Dermis blood vessel endothelial cell (primary cell): ENCODE measurements at places on chromosomes 4 and X. TPM values are rescaled to one million over a fixed set of nuclear protein-coding genes. Genes with fewer than 3 reads are reported as not detected.
A peak's percentile ranks its signal among the peaks of the same experiment; 100 is the strongest.

DNA sequence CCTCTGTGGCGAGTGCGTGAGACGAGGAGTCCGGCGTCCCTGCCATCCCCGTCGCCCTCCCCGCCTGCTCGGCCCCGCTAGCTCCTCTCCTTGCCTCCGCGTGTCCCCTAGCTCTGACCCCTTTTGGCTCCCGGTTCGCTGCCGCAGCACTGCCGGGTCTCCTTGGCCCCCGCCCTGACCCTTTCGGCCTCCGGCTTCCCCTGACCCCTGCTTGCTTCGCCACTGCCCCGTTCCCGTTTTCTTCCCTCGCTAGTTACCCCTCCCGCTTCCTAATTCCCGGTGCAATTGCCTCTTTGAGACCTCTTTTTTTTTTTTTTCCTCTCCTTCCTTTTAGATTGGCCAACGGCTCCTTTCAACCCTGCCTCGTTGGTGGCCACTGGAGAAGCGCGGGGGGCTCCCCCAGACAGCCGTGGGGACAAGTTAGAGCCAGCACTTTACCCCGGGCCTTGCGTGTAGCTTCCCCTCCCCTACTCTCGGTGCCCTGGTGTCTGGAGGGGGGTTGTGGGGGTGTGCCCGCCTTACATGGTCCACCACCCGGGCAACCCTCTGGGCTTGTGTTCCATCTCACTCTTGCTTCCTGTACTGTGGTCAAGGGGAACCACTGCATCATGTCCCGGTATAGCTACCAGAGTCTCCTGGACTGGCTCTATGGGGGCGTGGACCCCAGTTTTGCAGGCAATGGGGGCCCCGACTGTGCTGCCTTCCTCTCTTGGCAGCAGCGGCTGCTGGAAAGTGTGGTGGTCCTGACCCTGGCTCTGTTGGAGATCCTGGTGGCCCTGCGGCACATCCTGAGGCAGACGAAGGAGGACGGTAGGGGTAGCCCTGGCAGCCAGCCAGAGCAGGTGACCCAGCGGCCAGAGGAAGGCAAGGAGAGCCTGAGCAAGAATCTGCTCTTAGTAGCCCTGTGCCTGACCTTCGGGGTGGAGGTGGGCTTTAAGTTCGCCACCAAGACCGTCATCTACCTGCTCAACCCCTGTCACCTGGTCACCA lies 548 bp downstream of the TMEM164 start:
- DNase-seq: peak; percentile 3

DNA sequence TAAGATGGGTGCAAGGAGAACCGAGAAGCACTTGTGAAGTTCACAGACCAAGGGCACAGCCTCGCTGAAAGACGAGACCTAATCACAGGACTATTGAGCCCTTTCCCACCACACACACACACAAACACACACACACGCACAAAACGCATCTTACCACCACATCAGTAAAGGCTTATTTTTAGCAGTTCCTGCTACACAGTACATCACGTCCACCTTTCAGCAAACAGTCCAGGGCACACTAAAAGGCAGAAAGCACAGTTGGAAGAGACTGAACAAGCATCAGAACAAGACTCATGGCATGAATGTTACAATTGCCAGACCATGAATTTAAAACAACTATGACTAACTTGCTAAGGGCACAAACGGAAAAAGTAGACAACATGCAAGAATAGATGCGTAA lies 83.6 kb upstream of the MAPK10 start:
- no peak for DNase-seq

DNA sequence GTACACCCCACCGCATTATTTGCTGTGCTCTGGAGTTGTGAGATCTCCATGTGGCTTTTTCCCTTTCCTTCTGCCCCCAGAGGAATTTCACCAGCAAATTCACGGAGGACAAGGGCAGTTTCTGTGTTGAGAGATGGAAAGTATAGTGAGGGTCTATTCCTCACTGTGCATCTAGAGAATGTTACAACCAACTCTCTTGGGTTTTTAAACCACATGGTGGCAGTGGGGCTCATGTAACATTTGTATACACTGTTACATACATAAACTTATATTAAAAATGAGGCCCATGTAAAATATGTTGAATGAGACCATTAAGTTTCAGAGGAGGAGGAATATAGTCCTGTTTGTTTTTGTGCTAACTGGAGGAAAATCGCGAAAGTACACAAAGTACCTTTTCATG lies 909 bp upstream of the PRKG2 start:
- DNase-seq: no peak

GRCh38 chr4:151905197-151905596 lies 144.4 kb upstream of the GATB start:
- no peak for DNase-seq

GRCh38 chrX:96683997-96684338 lies 674 bp upstream of the DIAPH2 start:
- peak; percentile 50 for DNase-seq

GRCh38 chr4:159719531-159719930 lies 616.7 kb downstream of the RAPGEF2 start:
- no peak for DNase-seq

DNA sequence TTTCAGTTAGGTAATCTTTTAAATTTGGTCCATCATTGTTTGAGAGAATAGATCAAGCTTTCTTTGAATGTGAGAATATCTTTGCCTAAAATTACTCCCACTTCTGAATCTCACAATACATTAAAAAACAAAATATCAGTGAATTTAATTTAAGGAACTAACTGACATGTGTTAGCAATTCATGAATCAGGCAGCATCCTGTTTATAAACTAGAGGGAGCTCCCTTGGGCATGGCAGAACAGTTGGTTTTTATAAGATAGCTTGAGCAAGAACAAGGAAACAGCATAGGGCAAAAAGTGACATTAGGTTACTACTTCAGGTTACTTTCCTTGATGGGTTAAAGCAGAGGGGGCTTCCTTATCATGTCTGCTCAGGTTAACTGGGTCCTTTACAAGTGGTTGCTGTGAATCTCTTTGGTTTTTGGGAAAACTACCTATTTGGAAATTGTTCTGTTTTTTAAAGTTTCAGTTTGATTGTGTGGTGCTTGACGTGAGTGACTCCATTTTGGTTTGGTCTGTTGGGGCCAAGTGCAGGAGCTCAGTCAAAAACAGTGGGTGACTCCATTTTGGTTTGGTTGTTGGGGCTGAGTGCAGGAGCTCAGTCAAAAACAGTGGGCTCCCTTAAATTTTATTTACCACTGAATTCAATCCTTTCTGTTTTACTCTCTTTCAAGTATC lies 68.0 kb downstream of the PPEF2 start:
- DNase-seq: no peak

GRCh38 chrX:100731441-100732281 lies at the start of gene SYTL4:
SYTL4 (minus strand) TSS chrX:100732121; CDS start chrX:100702037, 30,084 bp downstream.
- peak; percentile 54 for DNase-seq

DNA sequence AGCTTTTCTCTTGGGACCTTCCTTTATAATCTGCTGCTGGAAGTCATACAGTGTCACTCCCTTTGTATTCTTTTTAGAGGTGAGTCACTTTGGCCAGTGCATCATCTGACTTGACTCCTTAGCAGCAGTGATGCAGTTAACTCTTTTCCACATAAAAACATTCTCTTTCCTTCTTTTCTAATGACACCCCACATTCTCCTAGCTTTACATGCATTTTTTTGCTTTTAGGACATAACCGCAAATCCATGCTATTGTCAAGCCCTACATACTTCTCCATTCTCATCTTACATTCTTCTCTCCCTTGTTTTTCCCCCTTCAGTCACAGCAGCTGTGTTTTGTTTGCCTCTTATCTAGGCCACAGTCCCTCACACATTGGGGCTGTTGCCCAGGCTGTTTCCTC lies 55.1 kb downstream of the ZNF330 start:
- DNase-seq: no peak

DNA sequence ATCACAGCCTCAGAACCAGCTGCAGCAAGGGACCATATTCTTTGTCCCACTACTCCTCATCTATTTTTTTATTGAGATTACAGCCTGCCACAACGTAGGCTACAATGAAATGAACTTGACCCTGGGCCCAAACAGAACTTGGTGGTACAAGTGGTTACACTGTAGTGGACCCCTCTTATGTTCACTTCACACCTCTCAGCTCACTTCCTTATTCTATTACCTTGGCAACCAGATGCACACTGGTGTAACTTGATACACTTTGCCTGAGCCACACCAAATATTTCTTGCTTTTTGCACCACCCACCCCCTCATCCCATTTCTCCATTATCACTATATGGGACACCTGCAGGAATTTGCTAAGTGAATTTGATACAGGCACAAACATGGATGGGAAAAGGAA lies 105.8 kb downstream of the CXCL13 start:
- no peak for DNase-seq

- DNase-seq: no peak
These were observed 73.2 kb downstream of the SORBS2 start for GRCh38 chr4:185738820-185739219.

DNA sequence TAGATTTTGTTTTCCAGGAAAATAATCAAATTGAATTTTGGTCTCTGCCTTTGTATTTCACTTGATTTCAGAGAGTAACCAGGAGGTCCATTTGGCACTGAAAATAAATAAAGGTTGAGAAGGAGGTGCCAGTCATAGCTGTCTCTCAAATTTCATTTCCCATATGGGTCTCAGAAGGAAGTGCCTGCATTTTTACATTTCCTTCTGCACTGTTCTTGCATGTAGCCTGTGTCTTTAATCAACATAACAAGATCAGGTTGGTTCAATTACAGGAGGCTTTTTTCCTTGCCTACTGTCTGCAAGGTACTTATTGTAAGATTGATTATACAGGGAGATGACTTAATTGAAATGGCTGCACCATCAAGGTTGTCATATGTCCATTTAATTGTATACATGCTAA lies 15.7 kb downstream of the LRRC66 start:
- DNase-seq: no peak

DNA sequence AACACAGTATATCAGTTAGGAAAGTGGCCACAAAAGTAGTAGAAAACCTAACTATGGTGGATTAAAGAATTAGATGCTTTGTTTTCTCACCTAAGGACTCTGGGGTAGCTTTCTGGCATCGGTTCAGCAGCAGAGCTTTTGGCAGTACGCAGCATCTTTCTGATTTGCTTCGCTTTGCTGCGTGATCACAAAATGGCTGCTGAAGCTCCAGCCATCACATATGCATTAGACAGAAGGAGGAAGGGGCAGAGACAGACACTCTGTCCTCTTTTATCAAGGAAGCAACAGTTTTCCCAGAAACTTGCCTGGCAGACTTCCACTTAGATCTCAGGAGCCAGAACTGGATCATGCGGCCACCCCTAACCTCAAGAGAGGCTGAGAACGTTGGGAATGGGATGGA lies 15.1 kb downstream of the TREX2 start:
- DNase-seq: no peak

- no peak for DNase-seq
These were observed 7.1 kb downstream of the ENOPH1 start for GRCh38 chr4:82437285-82438005.

GRCh38 chr4:184359888-184360287 lies 114.5 kb downstream of the IRF2 start:
- DNase-seq: no peak

DNA sequence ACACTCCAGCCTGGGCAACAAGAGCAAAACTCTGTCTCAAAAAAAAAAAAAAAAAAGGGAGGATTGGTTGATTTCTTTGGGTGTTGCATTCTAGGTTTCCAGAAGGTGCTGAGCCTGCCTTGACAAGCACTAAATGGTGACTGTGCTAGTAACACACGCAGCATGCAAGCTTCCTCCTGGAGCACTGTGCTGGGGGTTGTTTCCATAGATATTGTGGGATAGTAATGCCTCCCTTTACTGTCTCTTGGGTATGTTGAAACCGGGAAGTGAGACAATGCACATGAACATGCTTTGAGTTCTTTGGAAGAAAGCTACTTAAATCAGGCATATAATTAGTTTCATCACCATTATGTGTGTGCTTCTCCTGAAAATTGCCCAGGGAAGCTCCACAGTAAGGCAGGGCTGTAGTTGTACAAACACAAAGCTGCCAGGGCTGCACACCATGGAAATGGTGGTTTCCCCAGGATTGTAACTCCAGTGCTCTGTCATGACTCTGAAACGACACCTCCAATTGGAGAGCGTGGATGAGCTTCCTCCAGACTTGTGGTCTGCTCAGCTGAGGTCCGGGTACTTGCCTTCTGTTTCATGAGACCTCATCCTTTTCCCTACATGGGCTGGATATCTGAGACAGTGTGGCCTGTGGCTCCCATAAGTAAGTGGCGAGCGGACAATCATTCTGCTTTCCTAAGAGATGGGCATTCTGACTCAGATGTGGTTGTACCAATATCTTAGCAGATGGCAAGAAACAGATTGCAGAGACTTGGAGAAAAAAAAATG lies 31.5 kb upstream of the STOX2 start:
- no peak for DNase-seq

GRCh38 chrX:124842205-124842604 lies 477.5 kb upstream of the TEX13C start:
- DNase-seq: no peak

GRCh38 chr4:166153548-166153947 lies 280.5 kb downstream of the TLL1 start:
- DNase-seq: no peak

- no peak for DNase-seq
These were observed 400.0 kb upstream of the CXorf51B start for GRCh38 chrX:146409528-146409927.

DNA sequence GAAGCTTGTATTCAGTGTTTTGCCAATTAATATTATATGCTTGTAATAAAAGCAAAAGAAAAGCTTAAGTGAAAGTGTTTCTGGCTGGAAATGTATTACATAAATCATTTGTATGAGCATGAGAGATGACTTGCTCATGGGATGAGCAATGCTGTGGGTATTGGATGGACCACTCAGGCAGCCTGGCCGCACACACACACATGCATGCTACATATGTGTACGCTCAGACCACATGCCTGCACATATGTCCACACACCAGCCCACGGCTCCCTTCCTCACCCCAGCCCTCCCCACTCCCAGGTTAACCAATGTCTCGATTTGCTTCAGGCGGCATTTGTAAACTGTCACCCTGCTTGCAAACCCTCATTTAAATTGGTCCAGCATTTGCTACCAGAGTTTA lies 55.9 kb downstream of the CPLX1 start:
- no peak for DNase-seq

DNA sequence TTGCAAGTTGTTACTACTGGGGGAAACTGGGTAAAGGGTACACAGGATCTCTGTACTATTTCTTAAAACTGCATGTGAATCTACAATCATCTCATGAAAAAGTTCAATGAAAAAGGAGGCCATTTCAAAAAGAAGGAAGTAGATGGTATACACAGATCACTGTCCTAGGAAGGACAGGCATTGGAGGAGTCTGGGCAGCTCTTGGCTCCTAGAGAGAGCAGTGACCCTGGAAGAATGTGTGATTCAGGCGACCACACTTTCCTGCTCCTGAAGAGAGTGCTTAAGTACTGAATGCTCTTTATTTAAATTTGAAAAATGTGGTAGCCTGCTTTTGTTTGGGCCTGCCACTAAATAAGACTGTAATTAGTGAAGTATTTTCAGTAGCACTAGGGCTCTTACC lies 318.1 kb upstream of the CASK start:
- no peak for DNase-seq

Gene CXCL8
- 21.0 and 47.1 TPM in 2 replicates for total RNA-seq

Gene TMEM165
- 129 and 169 TPM in 2 replicates for total RNA-seq

Gene P2RY4
- total RNA-seq: not detected in 2 replicates

Gene BMP3
- total RNA-seq: not detected in 2 replicates

Gene CLTRN
- total RNA-seq: 0.09 and 0.17 TPM in 2 replicates

Gene MAGEA10
- total RNA-seq: not detected in 2 replicates

Gene AMOT
- total RNA-seq: 2.0 and 7.1 TPM in 2 replicates

Gene TMSB15A
- 1.8 TPM in 1 of 2 replicates, not detected in the other for total RNA-seq

Gene DCLK2
- total RNA-seq: 2.0 and 2.4 TPM in 2 replicates

Gene SPANXD
- not detected in 2 replicates for total RNA-seq

Gene SRPX2
- total RNA-seq: 21.8 and 22.0 TPM in 2 replicates

Gene POU3F4
- not detected in 2 replicates for total RNA-seq

Gene TSR2
- total RNA-seq: 13.3 and 17.5 TPM in 2 replicates
